ENCODE measurements at places on chromosomes 2 and 18. TPM values are rescaled to one million over a fixed set of nuclear protein-coding genes. Genes with fewer than 3 reads are reported as not detected.

- DNase-seq, result no peak
Observed at GRCh38 chr18:80198994-80199748, 48.1 kb downstream of the PARD6G start.

DNA sequence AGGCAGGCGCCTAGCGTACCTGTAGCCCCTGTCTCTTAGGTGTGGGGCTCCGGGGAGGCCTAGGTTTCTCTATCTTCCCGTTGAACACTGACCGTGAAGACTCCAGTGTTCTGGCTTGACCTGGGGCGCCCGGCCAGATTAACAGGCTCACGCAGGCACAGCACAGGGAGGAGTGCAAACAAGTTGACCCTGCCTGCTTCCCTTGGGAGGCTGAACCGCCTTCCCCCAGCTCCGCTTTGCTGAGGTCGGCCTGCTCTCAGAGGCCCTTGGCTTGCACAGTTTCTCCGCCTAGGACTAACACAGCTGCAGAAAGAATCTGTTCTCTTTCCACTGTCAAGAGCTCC lies 567 bp downstream of the PCYOX1 start:
- DNase-seq, result peak; percentile 63

DNA sequence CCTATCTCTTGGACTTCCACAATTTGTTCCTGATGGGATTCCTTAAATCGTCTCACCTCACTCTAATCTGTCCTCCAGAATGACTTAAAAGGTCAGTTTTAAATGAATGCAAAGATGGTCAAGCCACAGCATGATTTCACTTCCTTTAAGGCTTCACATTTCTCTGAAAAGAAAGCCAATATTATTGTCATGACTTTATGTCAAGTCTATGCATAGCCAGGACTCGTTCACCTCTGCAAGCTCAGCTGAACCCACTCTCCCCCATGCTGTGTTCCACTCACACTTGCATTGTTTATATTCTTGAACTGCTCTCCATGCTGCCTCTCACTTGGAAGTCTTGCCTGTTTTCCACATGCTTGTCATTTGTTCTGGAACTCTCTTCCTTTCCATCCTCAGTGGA lies 298.4 kb upstream of the MMADHC start:
- no peak for DNase-seq

DNA sequence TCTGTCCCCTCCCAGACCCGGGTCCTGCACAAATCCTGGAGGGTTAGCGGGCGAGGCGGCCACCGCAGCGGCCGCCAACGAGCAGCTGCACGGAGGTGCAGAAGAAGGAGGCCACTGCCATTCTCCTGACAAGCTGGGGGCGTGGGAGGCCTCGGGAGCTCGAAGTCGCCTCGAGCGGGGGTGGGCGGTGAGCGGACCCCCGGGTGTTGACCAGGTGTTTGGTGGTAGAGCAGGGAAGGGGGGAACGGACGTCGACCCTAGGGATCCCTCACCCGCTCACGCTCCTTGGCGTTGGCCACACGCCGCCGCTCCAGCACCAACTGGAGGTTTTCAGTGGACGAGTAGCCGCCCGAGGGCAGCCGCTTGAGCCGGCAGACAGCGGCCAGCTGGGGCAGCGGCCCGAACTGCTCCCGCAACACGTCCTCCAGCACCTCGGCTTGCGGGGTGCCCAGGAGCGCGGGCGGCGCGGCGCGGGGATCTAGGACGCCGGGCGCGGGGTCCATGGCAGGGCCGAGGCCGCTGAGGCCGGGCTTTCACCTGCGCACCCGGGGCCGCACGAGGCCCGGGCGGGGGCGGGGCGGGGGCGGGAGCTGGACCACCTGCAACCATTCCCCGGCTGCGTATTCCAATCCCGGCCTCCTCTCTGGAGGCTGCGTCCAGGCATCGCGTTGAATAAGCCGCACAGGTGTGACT lies at the start of gene FIGLA:
TSS of gene FIGLA (minus strand) at position 508 of the 693 bp plus-strand sequence. CDS start at position 503, 5 bp downstream.
- no peak for DNase-seq

DNA sequence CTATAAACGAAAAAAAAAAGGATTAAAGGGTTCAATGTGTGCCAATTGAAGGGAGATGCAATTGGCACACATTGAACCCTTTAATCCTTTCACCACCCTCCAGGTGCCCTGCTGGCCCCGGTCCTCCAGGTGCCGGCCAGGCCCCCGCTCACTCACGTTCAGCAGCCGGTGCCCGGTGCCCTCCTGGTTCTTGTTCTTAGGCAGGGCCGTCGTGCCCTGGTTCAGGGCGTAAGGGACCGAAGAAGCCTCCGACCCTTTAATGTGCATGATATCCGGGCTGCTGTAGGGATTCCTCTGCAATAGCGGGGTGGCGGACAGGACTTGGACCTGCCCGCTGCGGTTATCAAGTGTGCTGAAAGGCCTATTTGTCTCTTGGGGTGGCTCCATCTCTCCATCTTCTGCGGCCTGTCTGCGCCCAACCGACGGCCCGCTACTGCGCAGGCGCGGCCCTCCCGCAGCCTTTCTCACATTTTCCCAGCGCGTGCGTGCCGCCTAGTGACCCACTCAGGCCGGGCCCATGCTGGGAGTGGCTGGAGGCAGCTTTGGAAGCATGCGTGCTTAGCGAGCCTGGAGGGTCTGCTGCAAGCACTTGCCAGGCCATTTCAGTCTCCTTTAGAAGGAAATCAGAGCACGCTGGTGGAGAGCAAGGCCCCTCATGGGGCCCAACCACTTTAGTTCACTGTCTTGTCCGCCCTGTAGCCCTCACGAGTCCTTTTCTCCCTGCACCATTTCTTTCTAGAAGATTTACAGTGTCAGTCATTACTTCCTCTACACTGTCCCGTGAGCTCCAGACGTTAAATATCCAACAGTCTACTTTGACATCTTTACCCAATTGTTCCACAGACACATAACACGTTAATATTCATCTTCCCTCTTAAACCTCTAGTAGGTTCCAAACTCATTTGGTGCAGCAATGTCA lies 24.3 kb downstream of the TMEM237 start:
- no peak for DNase-seq

- DNase-seq, result no peak
Observed at GRCh38 chr2:120712180-120712681, 23.4 kb upstream of the GLI2 start.

- no peak for DNase-seq
Observed at GRCh38 chr2:159133797-159134196, 152.7 kb downstream of the WDSUB1 start.

GRCh38 chr2:111905990-111906735 lies 7.8 kb downstream of the MERTK start:
- no peak for DNase-seq

GRCh38 chr2:85156153-85156552 lies 23.0 kb downstream of the TCF7L1 start:
- no peak for DNase-seq

GRCh38 chr2:8285081-8285480 lies 396.8 kb upstream of the ID2 start:
- DNase-seq, result no peak

DNA sequence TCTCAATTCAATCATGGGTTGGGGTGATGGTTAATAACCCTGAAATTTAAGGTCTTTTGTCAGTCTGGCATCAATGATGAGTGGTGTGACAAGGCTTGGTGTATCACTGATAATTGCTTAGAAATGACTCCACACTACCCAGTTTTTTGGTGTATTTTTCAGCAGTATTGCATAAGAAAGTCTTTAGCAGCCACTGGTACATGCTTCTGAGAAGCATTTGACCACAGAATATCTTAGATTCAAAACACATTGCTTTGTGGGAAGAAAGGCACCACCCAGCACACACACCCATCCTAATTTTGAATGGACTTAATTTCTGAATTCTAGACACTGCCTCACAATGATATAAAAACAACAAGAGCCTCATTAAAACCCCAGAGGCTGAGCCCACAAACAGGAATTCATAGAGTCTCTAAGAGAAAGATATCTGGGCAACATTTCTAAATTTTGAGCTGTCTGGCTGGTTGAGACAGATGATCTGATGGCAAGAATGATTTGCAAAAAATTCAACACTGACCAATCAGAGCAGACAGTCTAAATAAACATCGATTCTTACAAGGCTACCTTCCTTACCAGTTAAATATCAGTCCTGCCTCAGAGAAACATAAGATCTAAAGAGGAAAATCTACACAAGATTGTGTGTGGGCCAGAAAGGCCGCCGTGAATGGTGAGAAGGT lies 114.7 kb upstream of the CYP1B1 start:
- DNase-seq, result no peak

- no peak for DNase-seq
Observed at GRCh38 chr2:195861821-195862220, 204.8 kb downstream of the SLC39A10 start.

GRCh38 chr2:236646871-236647270 lies 77.2 kb downstream of the ACKR3 start:
- no peak for DNase-seq

GRCh38 chr2:50448556-50448955 lies 583.4 kb downstream of the NRXN1 start:
- DNase-seq, result no peak

GRCh38 chr2:212973347-212973746 lies 178.1 kb downstream of the IKZF2 start:
- no peak for DNase-seq

HNMT gene
- 3.6 TPM for total RNA-seq

CSRNP3 gene
- 6.7 TPM for total RNA-seq

DNAJC5G gene
- 1.4 TPM for total RNA-seq

SERPINB10 gene
- not detected for total RNA-seq

RUFY4 gene
- not detected for total RNA-seq

GPR45 gene
- total RNA-seq, result not detected

FAP gene
- not detected for total RNA-seq
